ENCODE measurements at places on chromosomes 5 and 9. TPM values are rescaled to one million over a fixed set of nuclear protein-coding genes. Genes with fewer than 3 reads are reported as not detected.

DNA sequence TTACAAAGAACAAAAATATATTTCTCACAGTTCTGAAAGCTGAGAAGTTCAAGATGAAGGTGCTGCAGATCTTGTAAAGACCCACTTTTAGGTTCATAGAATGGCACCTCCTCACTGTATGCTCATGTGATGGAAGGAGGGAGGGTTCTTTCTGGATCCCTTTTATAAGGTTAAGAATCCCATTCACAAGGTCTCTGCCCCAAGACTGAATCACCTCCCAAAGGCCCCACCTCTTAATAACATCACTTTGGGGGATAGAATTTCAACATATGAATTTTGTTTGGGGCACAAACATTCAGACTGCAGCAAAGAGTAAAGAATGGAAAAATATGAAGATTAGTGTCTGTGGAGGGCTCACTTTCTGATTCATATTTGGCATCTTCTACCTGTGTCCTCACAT lies 77.1 kb upstream of the PRR16 start:
- H3K36me3 ChIP-seq = no peaks in the 10 kb centered on the region
- no peak overlapping the region for H3K27ac ChIP-seq
- no peak for DNase-seq
- H3K4me1 ChIP-seq = no peaks in the 10 kb centered on the region

DNA sequence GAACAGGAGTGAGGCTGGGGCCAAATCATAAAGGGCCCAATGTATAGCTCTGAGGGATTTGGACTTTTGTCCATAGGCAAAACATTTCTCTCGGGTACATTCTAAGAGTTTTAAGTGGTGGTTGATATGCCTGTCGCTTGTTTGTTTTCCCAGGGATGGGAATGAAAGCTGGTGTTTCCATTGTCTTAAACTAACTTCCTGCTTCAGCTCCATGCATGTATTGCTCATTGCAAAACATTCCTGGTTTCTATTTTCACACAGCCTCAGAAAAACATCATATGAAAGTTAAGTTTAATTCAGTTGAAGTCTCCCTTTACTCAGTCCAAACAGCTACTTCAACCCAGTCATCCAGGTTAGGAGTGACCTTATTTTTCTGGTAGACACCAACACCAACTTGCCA lies 235.0 kb downstream of the ACTL7B start:
- no peak overlapping the region for H3K4me3 ChIP-seq
- H3K27me3 ChIP-seq = no peaks in the 10 kb centered on the region
- H3K27ac ChIP-seq = no peak overlapping the region
- DNase-seq = peak; percentile 46
- no peaks in the 10 kb centered on the region for H3K36me3 ChIP-seq

- no peaks in the 10 kb centered on the region for H3K27me3 ChIP-seq
- no peaks in the 10 kb centered on the region for H3K4me1 ChIP-seq
- peak; percentile 44 for DNase-seq
- H3K27ac ChIP-seq = no peak overlapping the region
- no peak overlapping the region for H3K4me3 ChIP-seq
Observed at GRCh38 chr5:94524841-94525697, 93.3 kb downstream of the KIAA0825 start.

Gene GNE
- 9.5 TPM for total RNA-seq

Measured in cardiac muscle cell (in vitro differentiated cells and primary cell).